Hair follicle dermal papilla cell (primary cell): ENCODE measurements at places on chromosomes 11 and 22. TPM values are rescaled to one million over a fixed set of nuclear protein-coding genes. Genes with fewer than 3 reads are reported as not detected.

The OR2AT4 gene
- not detected in 2 replicates for total RNA-seq

The APLNR gene
- total RNA-seq = not detected in 2 replicates

The UBQLN3 gene
- total RNA-seq = 0.12 and 0.16 TPM in 2 replicates

The PHOX2A gene
- total RNA-seq = not detected in 2 replicates

The OR4C5 gene
- total RNA-seq = not detected in 2 replicates

The VSIG2 gene
- total RNA-seq = not detected in 2 replicates

The OOSP4B gene
- total RNA-seq = not detected in 2 replicates

The OR52I2 gene
- not detected in 2 replicates for total RNA-seq

The PRR33 gene
- not detected in 2 replicates for total RNA-seq

The SERPINH1 gene
- 1,065 and 1,511 TPM in 2 replicates for total RNA-seq

The TSPAN32 gene
- 2.1 and 2.9 TPM in 2 replicates for total RNA-seq

The GLYATL1 gene
- total RNA-seq = 0.12 and 0.32 TPM in 2 replicates

The RELT gene
- 4.9 and 5.8 TPM in 2 replicates for total RNA-seq

The RNF215 gene
- total RNA-seq = 18.0 and 22.7 TPM in 2 replicates

The OR8G1 gene
- not detected in 2 replicates for total RNA-seq

The FGF4 gene
- total RNA-seq = not detected in 2 replicates

The KIRREL3 gene
- total RNA-seq = 5.8 and 6.0 TPM in 2 replicates
